ENCODE measurements at places on chromosomes 16 and 17.

- DNase-seq = no peak
These were observed 22.2 kb downstream of the SOCS1 start for GRCh38 chr16:11233727-11234376.

GRCh38 chr16:30054959-30055553, 10.5 kb upstream of the ALDOA start:
- DNase-seq = peak; percentile 53

GRCh38 chr17:52024300-52024870, 134.1 kb downstream of the CA10 start:
- no peak for DNase-seq

DNA sequence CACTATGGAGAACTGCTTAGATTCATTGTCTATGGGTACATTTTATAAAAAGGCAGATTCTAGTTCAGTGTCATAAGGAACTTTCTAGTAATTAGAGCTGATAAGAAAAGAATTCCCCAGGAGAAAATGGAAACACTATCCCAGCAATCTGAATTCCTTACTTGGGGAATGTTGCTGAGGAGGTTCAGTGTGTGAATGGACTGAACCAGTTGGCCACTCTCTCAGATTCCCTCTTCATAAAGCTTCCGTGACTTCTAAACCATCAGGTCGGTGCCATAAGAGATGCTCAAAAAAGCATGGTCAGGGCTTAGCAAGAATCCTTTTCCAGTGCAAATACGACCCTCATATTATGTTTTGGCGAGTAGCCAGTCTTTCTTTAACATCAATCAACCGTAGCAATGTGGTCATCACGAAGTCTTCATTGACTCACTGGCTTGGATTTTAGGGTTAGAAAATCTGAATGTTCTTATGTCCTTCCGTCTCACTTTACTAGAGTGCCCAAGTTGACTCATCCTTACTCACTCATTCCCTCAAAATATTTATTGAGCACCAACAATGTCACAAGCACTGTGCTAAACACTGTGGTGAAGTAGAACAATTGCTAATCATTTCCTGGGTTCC, 102.7 kb upstream of the HLF start:
- DNase-seq = no peak

GRCh38 chr17:31494259-31495021, 103.0 kb downstream of the RAB11FIP4 start:
- DNase-seq = no peak

DNA sequence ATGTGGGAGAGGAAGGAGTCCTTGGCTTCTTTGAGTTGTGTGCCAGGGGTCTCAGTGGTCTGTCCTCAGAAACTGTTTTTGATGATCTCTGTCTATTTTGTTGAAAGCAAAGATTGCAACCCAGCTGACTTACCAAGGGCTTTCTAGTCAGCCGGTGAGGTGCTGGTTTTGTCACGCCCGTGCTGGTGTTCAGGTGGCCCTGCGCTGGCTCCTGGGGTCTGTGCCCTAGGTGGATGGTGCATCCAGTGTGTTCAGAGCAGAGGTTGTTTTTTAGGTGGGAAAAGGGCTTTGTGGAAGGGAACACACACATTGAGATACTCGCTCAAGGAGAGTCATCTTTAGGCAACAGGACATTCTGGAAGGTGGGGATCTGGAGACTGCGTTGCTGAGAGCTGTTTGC, 51.0 kb downstream of the BANP start:
- no peak for DNase-seq

DNA sequence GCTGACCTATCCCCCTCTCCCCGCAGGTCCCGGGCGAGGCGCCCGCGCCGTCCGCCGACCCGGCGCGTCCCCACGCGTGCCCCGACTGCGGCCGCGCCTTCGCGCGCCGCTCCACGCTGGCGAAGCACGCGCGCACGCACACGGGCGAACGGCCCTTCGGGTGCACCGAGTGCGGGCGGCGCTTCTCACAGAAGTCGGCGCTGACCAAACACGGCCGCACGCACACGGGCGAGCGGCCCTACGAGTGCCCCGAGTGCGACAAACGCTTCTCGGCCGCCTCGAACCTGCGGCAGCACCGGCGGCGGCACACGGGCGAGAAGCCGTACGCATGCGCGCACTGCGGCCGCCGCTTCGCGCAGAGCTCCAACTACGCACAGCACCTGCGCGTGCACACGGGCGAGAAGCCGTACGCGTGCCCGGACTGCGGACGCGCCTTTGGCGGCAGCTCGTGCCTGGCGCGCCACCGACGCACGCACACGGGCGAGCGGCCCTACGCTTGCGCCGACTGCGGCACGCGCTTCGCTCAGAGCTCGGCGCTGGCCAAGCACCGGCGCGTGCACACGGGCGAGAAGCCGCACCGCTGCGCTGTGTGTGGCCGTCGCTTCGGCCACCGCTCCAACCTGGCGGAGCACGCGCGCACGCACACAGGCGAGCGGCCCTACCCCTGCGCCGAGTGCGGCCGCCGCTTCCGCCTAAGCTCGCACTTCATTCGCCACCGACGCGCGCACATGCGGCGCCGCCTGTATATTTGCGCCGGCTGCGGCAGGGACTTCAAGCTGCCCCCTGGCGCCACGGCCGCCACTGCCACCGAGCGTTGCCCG, 10.3 kb downstream of the ZNF771 start:
- DNase-seq = peak; percentile 88

- DNase-seq = no peak
These were observed 89.4 kb upstream of the CBX4 start for GRCh38 chr17:79928502-79929256.

Data from 8988T (cell line).